Gastroesophageal sphincter (tissue), 4 donors: ENCODE measurements at places on chromosomes 11 and 22. TPM values are rescaled to one million over a fixed set of nuclear protein-coding genes. Genes with fewer than 3 reads are reported as not detected.

DNA sequence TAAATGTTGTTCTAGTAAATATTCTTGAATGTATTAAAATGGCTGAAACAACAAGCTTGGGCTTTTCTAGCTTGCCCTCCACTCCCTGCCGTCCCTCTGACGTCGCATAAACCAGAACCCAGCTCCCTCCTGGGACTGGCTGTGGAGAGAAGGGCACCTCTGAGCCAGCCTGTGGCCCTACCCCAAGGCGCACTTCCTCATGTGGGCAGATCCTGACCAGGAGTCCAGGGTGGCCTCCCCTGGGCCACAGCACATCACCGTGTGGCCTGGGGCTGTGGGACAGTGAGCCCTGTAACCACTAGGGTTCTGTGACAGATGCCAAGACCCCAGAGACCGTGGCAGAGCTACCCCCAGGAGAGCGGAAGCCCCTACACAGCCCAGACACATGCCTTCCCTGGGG, 10.2 kb upstream of the ADORA2A start:
- peaks cover 11% of the 10 kb centered on the region for H3K4me1 ChIP-seq
- H3K36me3 ChIP-seq: peaks cover 63% of the 10 kb centered on the region
- peaks cover 14% of the 10 kb centered on the region for H3K27me3 ChIP-seq

Gene DGCR2
- total RNA-seq: 76.5 TPM

- no peaks in the 10 kb centered on the region for H3K4me1 ChIP-seq
- H3K4me3 ChIP-seq: no peak overlapping the region
- H3K27ac ChIP-seq: no peak overlapping the region
- H3K27me3 ChIP-seq: no peaks in the 10 kb centered on the region
- no peak for ATAC-seq
These were observed 60.3 kb upstream of the POU2AF2 start for GRCh38 chr11:111185266-111185665.

Gene CRYBB1
- not detected for total RNA-seq

GRCh38 chr22:24051568-24051967, 40.5 kb downstream of the CABIN1 start:
- H3K4me3 ChIP-seq: no peak overlapping the region
- peaks cover 8% of the 10 kb centered on the region for H3K4me1 ChIP-seq
- ATAC-seq: peak; percentile 91
- no peaks in the 10 kb centered on the region for H3K36me3 ChIP-seq
- no peaks in the 10 kb centered on the region for H3K27me3 ChIP-seq
- no peak overlapping the region for H3K27ac ChIP-seq

Gene P2RY2
- 0.35 TPM for total RNA-seq

- ATAC-seq: no peak
- peaks cover 43% of the 10 kb centered on the region for H3K4me1 ChIP-seq
- H3K27me3 ChIP-seq: no peaks in the 10 kb centered on the region
- H3K4me3 ChIP-seq: no peak overlapping the region
- H3K27ac ChIP-seq: no peak overlapping the region
- H3K36me3 ChIP-seq: no peaks in the 10 kb centered on the region
These were observed 10.9 kb downstream of the SMCO4 start for GRCh38 chr11:93532281-93532789.
